Activated CD4-positive, alpha-beta T cell treated with anti-CD3 and anti-CD28 coated beads, Interleukin-2, amount 10 ng/mL, durations not matched to agents 7 days and 5 days (primary cell): ENCODE measurements at places on chromosomes 11 and 22. TPM values are rescaled to one million over a fixed set of nuclear protein-coding genes. Genes with fewer than 3 reads are reported as not detected.

GRCh38 chr11:67271541-67272284 is 5.4 kb downstream of the GRK2 start:
- peak; percentile 66 for DNase-seq
- H3K4me3 ChIP-seq, result peak overlapping the region; percentile 95
- H3K36me3 ChIP-seq, result peaks cover 80% of the 10 kb centered on the region
- H3K4me1 ChIP-seq, result peaks cover 71% of the 10 kb centered on the region

DNA sequence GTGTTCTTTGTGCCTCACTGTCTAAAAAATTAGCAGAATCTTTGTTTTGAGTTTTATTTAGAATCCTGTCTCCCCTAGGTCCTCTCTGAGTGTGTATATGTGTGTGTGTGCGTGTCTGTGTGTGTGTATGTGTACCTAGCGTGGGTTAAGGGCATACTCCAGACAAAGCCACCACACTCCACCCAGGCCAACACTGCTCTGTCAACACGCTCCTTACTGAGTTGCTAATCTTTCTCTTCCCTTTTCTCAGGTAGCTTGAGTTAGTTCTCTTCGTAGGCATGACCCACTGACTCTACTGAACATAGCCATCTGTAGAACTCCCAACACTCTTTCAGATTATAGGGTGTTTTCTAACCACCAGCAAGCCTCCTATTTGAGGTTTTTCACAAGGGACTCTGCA is 131.1 kb downstream of the LRRC4C start:
- no peaks in the 10 kb centered on the region for H3K27me3 ChIP-seq
- DNase-seq, result no peak
- H3K36me3 ChIP-seq, result no peaks in the 10 kb centered on the region
- no peak overlapping the region for H3K27ac ChIP-seq
- no peak overlapping the region for H3K4me3 ChIP-seq
- no peaks in the 10 kb centered on the region for H3K4me1 ChIP-seq

The C11orf87 gene
- not detected for total RNA-seq

DNA sequence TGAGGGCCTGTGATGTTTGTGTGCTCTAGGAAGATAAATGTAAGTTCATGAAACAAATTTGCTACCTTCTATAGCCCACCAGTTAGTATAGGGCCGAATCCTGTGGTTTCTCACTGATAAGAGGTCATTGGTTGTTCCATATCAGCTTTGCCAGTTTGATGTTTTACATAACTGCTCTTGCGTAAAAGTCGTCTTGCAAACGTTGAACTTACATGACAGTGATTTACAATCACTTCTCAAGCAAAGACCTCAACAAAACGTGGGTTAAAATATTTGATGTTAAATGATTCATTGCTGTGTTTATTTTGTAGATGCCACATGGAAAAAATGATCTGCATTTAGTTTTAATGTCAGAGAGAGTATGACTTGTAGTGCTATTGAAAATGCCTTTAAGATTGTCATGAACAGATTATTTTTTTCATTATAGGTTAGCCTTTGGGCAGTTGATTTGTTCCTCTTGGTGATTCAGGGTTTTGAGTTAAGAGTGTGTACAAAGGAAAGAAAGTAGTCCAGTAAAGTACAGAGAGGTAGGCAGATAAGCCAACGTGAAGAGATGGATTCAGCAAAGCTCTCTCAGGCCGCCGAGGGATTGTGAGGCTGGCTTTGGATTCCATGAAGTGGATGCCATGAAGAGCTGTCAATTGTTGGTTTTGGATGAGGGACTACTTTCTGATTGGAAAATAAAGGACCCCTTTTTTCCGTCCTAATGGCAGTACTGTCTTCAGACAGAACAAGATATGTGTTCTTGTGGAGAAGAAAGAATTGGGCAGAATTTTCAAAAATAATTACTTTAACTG is 2.6 kb downstream of the EWSR1 start:
- H3K4me1 ChIP-seq, result peaks cover 62% of the 10 kb centered on the region
- peaks cover 74% of the 10 kb centered on the region for H3K36me3 ChIP-seq
- no peak for DNase-seq
- H3K27me3 ChIP-seq, result no peaks in the 10 kb centered on the region

The MDK gene
- 10.5 TPM for total RNA-seq

The PTPN5 gene
- not detected for total RNA-seq

The TECTA gene
- total RNA-seq, result 0.25 TPM

GRCh38 chr11:9943386-9944110 is 279.7 kb downstream of the SWAP70 start:
- no peaks in the 10 kb centered on the region for H3K27me3 ChIP-seq
- no peak overlapping the region for H3K27ac ChIP-seq
- H3K4me1 ChIP-seq, result no peaks in the 10 kb centered on the region
- no peak overlapping the region for H3K4me3 ChIP-seq
- no peaks in the 10 kb centered on the region for H3K36me3 ChIP-seq
- no peak for DNase-seq

The TRIM6 gene
- 0.07 TPM for total RNA-seq

- no peaks in the 10 kb centered on the region for H3K36me3 ChIP-seq
- no peak overlapping the region for H3K4me3 ChIP-seq
- no peaks in the 10 kb centered on the region for H3K4me1 ChIP-seq
- DNase-seq, result no peak
- no peaks in the 10 kb centered on the region for H3K27me3 ChIP-seq
Measured at GRCh38 chr22:44365832-44366231, 53.1 kb upstream of the SHISAL1 start.

The SLC25A18 gene
- total RNA-seq, result not detected

GRCh38 chr11:27388869-27389268 is 25.9 kb upstream of the CCDC34 start:
- H3K27me3 ChIP-seq, result peaks cover 9% of the 10 kb centered on the region
- H3K36me3 ChIP-seq, result no peaks in the 10 kb centered on the region
- DNase-seq, result no peak
- H3K4me3 ChIP-seq, result no peak overlapping the region
- peaks cover 4% of the 10 kb centered on the region for H3K4me1 ChIP-seq

DNA sequence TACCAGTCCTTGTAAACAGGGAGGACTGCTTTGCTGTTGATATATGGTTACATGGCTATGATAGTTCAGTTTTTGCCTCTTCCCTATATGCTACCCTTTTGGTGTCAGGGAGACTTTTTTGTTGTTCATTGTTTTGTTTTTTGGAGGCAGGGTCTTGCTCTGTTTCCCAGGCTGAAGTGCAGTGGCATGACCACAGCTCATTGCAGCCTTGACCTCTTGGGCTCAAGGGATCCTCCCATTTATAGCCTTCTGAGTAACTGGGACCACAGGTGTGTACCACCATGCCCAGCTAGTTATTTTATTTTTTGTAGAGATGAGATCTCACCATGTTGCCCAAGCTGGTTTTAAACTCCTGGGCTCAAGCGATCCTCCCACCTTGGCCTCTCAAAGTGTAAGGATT is 38.6 kb upstream of the SPTBN2 start:
- no peaks in the 10 kb centered on the region for H3K27me3 ChIP-seq
- no peaks in the 10 kb centered on the region for H3K4me1 ChIP-seq
- no peak for DNase-seq
- H3K36me3 ChIP-seq, result peaks cover 3% of the 10 kb centered on the region

The FAT3 gene
- total RNA-seq, result not detected

- no peak overlapping the region for H3K4me3 ChIP-seq
- peaks cover 9% of the 10 kb centered on the region for H3K36me3 ChIP-seq
- H3K27me3 ChIP-seq, result peaks cover 5% of the 10 kb centered on the region
- H3K27ac ChIP-seq, result no peak overlapping the region
- H3K4me1 ChIP-seq, result peaks cover 9% of the 10 kb centered on the region
- DNase-seq, result no peak
Measured at GRCh38 chr11:2694495-2694894, 5.3 kb downstream of the KCNQ1OT1 start.

GRCh38 chr22:43014316-43014868 is 557 bp downstream of the PACSIN2 start:
- peak overlapping the region; percentile 95 for H3K4me3 ChIP-seq
- H3K4me1 ChIP-seq, result peaks cover 22% of the 10 kb centered on the region
- peak overlapping the region; percentile 89 for H3K27ac ChIP-seq
- no peaks in the 10 kb centered on the region for H3K36me3 ChIP-seq

DNA sequence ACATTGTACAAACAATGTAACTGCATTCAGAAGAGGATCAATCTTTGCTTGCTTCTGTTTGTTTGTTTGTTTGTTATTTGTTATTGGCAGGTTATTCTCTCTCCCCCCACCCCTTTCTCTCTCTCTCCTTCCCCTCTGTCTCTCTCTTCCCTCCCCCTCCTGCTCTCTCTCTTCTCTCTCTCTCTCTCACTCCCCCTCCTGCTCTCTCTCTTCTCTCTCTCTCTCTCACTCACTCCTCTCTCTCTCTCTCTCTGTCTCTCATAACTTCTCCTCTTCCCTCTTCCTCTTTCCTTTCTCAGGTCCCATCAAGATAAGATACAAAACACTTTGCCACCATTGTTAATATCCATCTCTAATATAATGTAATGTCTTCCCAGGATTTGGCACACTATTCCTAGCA is 236.3 kb downstream of the SOX6 start:
- no peak for DNase-seq
- no peak overlapping the region for H3K27ac ChIP-seq
- H3K36me3 ChIP-seq, result no peaks in the 10 kb centered on the region
- no peaks in the 10 kb centered on the region for H3K4me1 ChIP-seq

DNA sequence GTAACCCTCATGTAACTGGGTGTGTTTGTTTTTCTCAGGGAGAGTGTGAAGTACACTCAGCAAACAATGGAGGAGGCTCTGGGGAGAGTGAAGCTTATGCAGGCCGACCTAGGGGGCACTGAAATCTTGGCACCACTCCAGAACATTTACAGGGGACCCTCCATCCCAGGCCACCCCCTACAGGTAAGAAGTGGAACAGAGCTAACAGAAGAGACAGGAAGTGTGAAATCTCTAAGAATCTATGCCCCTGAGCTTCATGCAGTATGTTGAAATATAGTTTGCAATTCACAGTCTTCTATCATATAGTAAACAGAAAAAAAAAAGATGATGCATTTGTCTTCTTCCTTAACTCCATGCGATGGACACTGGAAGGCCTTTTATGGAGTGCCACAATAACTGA is 8.4 kb downstream of the VWA5A start:
- H3K27ac ChIP-seq, result no peak overlapping the region
- H3K27me3 ChIP-seq, result no peaks in the 10 kb centered on the region
- H3K4me1 ChIP-seq, result no peaks in the 10 kb centered on the region

- peak overlapping the region; percentile 98 for H3K27ac ChIP-seq
- H3K27me3 ChIP-seq, result no peaks in the 10 kb centered on the region
- peak overlapping the region; percentile 66 for H3K4me3 ChIP-seq
- peaks cover 24% of the 10 kb centered on the region for H3K36me3 ChIP-seq
Measured at GRCh38 chr11:128341280-128342248, 245.8 kb downstream of the ETS1 start.

DNA sequence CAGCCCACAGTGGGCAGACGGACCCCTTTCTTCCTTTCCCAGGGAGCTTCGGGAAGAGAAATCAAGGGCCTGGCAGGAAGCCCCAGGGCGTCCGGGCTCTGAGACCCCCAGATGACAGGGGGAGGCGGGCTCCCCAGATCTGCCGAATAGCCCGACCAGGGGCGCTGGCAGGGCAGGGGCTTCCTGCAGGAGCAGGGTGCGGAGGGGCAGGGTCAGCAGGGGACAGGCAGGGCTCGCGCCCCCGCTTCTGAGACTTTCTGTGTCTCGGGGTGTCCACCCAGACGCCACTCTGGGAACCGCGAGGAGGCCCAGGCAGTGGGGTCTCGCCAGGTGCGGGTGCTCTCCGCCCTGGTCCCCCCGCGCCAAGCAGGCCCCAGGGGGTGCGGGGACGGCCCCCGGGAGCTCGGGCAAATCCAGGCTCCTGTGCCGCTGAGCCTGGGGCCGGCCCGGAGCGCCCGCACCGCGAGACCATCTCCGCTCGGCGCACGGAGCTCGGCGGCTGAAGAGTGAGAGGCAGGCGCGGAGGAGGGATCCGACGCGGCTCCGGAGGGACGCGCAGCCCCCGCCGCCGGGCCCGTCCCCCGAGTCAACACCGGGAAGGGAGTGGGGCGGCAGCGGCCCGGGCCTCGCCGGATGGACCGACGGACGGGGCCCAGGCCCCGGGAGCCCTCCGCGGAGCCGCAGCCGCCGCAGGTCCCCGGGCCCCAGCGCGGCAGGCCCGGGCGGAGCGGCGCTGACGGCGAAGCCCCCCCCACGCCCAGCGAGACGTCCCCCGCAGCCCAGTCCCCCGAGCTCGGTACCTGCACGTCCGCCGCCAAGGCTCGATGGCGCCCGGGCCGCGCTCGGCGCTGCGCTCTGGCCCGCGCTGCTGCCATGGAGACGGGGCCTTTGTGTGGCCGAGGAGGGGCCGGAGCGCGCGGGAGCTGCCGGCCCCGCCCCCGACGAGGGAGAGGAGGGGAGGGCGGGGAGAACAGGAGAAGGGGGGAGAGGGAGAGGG is at the start of gene PLXNB2:
PLXNB2 (minus strand) TSS at position 894 of the 997 bp plus-strand sequence. CDS start 17,062 bp downstream, outside the sequence.
- no peaks in the 10 kb centered on the region for H3K36me3 ChIP-seq
- H3K4me3 ChIP-seq, result peak within 1 kb of the TSS; percentile 19
- H3K27me3 ChIP-seq, result peaks cover 13% of the 10 kb centered on the region
- no peak for DNase-seq
- H3K27ac ChIP-seq, result no peak within 1 kb of the TSS

The LYVE1 gene
- total RNA-seq, result not detected

The APOBEC3B gene
- 8.7 TPM for total RNA-seq

The MMP8 gene
- not detected for total RNA-seq

DNA sequence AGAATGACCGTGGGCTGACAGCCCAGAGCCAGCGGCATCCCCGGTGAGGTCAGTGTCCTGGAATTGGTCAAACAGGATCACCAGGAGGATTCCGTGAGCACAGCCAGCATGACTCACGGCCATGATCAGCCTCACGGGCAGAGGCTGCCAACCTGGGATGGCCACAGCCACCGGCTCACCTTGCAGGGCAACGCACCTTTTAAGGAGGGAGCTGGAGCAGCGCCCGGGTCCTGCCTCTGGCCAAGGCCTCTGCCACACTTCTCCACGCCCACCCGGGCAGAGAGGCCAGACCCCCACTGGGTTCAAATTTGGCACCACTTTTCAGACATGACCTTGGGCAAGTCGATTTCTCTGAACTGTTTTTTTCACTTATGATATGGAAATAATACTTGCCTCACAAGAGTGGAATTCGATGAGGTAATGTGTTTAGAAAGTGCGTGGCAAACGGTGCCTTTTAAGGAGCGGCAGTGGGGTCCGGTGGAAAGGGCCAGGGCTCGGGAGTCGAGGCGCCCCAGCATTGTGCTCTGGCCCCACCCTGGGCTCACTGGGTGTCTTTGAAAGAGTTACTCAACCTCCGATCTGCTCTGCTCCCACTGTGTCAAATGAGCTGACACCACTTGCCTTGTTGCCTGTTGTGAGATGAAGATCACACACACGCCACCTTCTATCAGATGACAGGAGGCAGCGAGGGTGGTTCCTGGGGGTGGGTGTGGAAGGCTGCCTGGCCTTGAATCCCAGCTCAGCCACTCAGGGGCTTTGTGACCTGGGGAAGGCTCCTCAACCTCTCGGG is 16.0 kb downstream of the TXN2 start:
- no peak overlapping the region for H3K27ac ChIP-seq
- peaks cover 36% of the 10 kb centered on the region for H3K4me1 ChIP-seq
- H3K4me3 ChIP-seq, result no peak overlapping the region
- peaks cover 12% of the 10 kb centered on the region for H3K36me3 ChIP-seq
- no peaks in the 10 kb centered on the region for H3K27me3 ChIP-seq

The CBLIF gene
- total RNA-seq, result not detected
